GM23248 (cell line): ENCODE measurements at places on chromosomes 13 and 19. TPM values are rescaled to one million over a fixed set of nuclear protein-coding genes. Genes with fewer than 3 reads are reported as not detected.
A peak's percentile ranks its signal among the peaks of the same experiment; 100 is the strongest.

DNA sequence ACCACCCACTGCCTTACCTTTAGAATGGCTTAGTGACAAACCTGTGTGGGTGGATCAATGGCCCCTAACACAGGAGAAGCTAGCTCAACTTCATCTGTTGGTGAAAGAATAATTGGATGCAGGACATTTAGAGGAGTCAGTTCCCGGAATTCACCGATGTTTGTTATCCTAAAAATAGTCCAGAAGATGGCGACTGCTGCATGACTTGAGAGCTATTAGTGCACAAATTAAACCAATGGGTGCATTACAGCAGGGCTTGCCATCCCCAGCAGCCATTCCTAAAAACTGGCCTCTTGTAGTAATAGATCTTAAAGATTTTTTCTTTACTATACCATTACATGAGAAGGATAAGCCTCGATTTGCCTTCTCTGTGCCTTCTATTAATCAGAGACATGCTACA lies 46.8 kb upstream of the ZNF726 start:
- no peak overlapping the region for H3K27ac ChIP-seq
- H3K36me3 ChIP-seq: no peaks in the 10 kb centered on the region
- H3K4me1 ChIP-seq: no peaks in the 10 kb centered on the region

SSC5D gene
- 12.6 and 14.4 TPM in 2 replicates for total RNA-seq

DNA sequence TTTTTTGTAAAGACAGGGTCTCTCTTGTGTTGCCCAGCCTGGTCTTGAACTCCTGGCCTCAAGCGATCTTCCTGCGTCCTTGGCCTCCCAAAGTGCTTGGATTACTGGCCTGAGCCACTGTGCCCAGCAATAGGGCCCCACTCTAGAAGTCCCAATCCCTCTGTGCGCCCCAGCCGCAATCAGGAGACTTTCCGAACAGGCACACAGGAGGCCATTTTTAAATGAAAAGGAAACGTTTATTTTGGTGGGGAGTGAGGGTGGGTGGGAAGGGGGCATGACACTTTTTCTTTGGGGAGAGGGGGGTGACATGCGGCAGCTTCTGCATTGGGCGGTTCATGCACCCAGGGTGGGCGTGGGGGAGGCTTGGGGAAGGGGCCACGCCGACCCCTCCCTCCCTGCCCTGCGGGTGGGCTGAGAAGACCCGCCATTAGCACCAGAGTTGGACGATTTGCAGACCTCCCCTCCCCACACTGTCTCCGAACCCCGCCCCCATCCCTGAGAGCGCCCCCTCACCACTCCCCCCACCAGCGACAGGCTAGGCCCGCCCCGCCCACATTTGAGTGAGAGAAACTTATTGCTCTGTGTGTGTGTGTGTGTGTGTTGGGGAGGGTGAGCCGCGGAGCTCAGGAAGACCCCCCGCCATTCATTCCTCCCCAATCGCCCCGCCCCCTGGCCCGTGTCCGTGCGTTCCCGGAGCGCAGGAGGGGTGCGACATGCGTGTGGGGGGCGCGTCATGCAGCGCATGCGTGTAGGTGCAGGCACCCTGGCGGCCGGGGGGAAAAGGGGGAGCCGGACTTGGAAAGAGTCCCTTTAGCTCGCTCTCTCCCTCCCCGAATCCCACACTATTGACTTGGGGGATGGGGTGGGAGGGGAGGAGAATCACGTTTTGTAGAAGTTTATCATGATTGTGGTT lies 17.2 kb downstream of the KCNC3 start:
- H3K27me3 ChIP-seq: peaks cover 21% of the 10 kb centered on the region
- no peak overlapping the region for H3K27ac ChIP-seq
- no peak overlapping the region for H3K4me3 ChIP-seq
- H3K4me1 ChIP-seq: no peaks in the 10 kb centered on the region
- DNase-seq: peak; percentile 13

OVOL3 gene
- not detected in 2 replicates for total RNA-seq

ZNF71 gene
- 3.4 and 7.9 TPM in 2 replicates for total RNA-seq

GRCh38 chr19:16585094-16585801 lies 13.0 kb upstream of the SLC35E1 start:
- DNase-seq: no peak
- peak overlapping the region; percentile 77 for H3K27ac ChIP-seq
- H3K4me1 ChIP-seq: peaks cover 44% of the 10 kb centered on the region
- H3K36me3 ChIP-seq: no peaks in the 10 kb centered on the region
- H3K27me3 ChIP-seq: no peaks in the 10 kb centered on the region

SRRM5 gene
- total RNA-seq: not detected in 2 replicates
